ENCODE measurements at places on chromosomes 16 and 17.

DNA sequence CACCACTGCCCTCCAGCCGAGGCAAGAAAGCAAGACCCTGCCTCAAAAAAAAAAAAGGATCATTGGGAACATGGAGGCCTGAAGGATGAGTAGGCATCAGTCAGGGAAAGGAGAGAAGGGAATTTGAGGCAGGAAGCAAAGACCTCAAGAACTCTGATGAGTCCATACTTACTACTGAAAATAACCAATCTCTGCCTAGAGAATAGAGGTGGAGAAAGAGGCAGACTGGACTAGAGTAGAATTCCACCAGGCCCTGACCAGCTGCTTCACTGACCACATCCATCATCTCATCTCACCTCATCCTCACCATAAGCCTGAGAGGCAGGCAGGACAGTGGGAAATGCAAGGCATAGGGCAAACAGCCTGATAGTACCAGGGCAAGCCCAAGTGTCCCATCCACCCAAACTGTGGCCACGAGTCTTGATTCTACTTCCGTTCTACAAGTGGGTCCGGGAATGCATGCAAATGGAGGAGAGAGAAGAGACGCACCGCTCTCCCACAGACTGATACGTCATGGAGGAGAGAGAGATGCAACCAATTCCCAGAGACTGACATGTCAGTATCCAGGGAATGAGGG is 17.1 kb downstream of the ANKRD11 start:
- no peak overlapping the region for H3K4me3 ChIP-seq
- H3K4me1 ChIP-seq: peaks cover 79% of the 10 kb centered on the region
- H3K27ac ChIP-seq: peak overlapping the region; percentile 63
- no peaks in the 10 kb centered on the region for H3K27me3 ChIP-seq

DNA sequence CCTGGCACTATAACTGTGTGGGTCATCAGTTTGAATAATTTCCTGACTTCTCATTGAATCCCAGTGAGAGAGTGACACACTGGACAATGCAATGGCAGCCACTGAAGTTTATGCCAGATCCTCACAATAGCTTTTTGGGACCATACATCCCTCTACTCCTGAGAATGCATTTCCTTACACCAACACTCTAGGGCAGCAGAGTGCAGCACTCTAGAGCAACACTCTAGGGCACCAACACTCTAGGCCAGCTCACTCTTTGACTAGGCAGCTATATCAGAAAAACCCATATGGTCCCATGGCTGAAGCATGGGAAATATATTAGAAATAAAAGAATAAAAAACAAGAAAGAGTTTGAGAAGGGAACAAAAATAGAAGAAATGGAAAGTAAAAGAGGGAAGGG is 309.2 kb downstream of the MAP2K6 start:
- no peak overlapping the region for H3K4me3 ChIP-seq
- no peak overlapping the region for H3K27ac ChIP-seq
- H3K4me1 ChIP-seq: no peaks in the 10 kb centered on the region
- no peak for DNase-seq
- H3K36me3 ChIP-seq: no peaks in the 10 kb centered on the region

- H3K27ac ChIP-seq: no peak overlapping the region
- peaks cover 48% of the 10 kb centered on the region for H3K36me3 ChIP-seq
- H3K4me3 ChIP-seq: no peak overlapping the region
Measured at GRCh38 chr16:74477226-74477625, 55.9 kb upstream of the CLEC18B start.

DNA sequence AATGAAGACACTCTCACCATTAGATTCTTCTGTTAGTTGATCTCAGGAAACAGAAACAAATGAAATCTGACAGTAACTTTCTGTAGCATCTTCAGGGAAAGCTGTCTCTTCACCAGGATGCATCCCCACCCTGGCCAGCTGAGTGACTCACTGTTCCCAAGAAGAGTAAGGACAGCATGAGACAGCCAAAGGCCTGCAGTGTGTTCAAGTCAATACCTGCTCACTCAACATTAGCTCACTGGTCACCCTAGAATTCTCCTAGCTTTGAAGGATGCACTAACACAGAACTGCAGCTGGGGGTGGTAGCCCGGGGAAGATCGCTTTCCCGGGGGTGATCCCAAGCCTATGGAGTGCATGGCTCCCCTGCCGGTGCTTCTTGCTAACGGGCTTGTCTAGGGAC is 28.2 kb upstream of the CLEC18B start:
- DNase-seq: no peak
- peaks cover 28% of the 10 kb centered on the region for H3K36me3 ChIP-seq
- no peak overlapping the region for H3K4me3 ChIP-seq
- H3K4me1 ChIP-seq: peaks cover 3% of the 10 kb centered on the region
- H3K27ac ChIP-seq: no peak overlapping the region
- no peaks in the 10 kb centered on the region for H3K27me3 ChIP-seq

- no peaks in the 10 kb centered on the region for H3K27me3 ChIP-seq
- H3K27ac ChIP-seq: peak overlapping the region; percentile 74
- peaks cover 62% of the 10 kb centered on the region for H3K36me3 ChIP-seq
Measured at GRCh38 chr17:48413613-48414405, 16.2 kb downstream of the SKAP1 start.

DNA sequence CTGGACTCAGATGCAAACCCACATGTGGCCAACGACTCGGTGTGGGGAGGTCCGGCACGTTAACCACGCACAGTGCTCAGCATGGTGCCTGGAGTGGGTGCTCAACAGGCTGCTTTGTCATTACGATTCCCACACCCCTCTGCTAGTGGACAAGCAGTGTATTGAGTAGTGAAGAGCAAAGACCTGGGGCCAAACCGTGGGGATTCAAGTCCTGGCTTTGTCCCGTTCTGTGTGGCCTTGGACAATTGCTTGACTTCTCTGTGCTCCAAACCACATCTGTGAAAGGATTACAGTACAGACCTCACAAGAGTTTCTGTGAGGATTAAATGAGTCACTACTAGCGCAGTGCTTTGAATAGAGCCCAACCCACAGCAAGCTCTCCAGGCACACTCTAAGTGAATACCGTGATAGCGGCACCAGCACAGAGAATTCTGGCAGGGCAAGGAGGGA is 33.8 kb downstream of the TRPV2 start:
- H3K36me3 ChIP-seq: peaks cover 30% of the 10 kb centered on the region
- peaks cover 25% of the 10 kb centered on the region for H3K4me1 ChIP-seq
- no peak for DNase-seq

- no peak overlapping the region for H3K27ac ChIP-seq
- H3K27me3 ChIP-seq: peaks cover 11% of the 10 kb centered on the region
- H3K4me1 ChIP-seq: no peaks in the 10 kb centered on the region
- H3K36me3 ChIP-seq: no peaks in the 10 kb centered on the region
Measured at GRCh38 chr17:30308406-30308805, 16.7 kb upstream of the BLMH start.

DNA sequence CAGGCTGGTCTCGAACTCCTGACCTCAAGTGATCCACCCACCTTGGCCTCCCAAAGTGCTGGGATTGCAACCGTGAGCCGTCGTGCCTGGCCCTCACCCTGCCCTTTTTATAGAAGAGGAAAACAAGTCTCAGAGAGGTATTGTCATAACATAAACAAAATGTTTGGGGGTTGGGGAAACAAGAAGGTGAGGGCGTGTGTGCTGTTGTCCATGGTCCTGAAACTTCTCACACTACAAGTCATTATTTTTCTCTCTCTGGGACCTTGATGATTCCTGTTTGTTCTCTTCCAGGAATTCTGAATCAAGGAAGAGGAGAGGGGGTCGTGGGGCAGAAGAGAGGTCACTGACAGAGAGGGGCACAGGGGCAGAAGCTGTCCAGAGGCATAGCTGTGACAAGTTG is 160.2 kb upstream of the LHX1 start:
- DNase-seq: no peak
- H3K27ac ChIP-seq: no peak overlapping the region
- H3K36me3 ChIP-seq: no peaks in the 10 kb centered on the region
- H3K4me1 ChIP-seq: no peaks in the 10 kb centered on the region

DNA sequence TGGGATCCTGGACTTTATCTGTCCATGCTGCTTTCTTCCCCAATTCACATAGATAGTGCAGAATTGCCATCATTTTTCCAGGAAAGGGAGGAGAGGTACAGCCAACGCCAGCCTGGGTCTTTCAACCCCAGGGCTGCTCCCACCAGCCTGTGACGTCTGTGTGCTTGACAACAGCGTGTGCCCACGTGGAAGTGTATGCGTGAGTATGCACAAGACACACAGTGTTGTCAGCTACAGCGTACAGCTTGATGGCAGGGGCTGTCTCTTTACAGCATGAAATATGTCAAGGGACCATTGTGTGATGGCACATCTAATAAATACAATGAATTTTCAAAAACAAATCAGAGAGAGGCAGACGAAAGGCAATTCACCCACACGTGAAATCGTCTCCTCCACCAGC is 62.3 kb downstream of the GSG1L start:
- H3K36me3 ChIP-seq: peaks cover under 1% of the 10 kb centered on the region
- H3K4me3 ChIP-seq: no peak overlapping the region
- H3K4me1 ChIP-seq: peaks cover under 1% of the 10 kb centered on the region
- DNase-seq: no peak

- H3K27ac ChIP-seq: no peak overlapping the region
- H3K36me3 ChIP-seq: peaks cover 10% of the 10 kb centered on the region
- no peaks in the 10 kb centered on the region for H3K27me3 ChIP-seq
- no peak for DNase-seq
- peaks cover 29% of the 10 kb centered on the region for H3K4me1 ChIP-seq
- no peak overlapping the region for H3K4me3 ChIP-seq
Measured at GRCh38 chr16:67114793-67115192, 5.1 kb downstream of the PHAF1 start.

GRCh38 chr16:87695534-87695933 is 70.3 kb downstream of the KLHDC4 start:
- peaks cover 6% of the 10 kb centered on the region for H3K36me3 ChIP-seq
- no peak for DNase-seq
- no peak overlapping the region for H3K4me3 ChIP-seq
- no peaks in the 10 kb centered on the region for H3K27me3 ChIP-seq
- peaks cover 21% of the 10 kb centered on the region for H3K4me1 ChIP-seq

- peaks cover 32% of the 10 kb centered on the region for H3K36me3 ChIP-seq
- no peak overlapping the region for H3K4me3 ChIP-seq
- H3K27me3 ChIP-seq: no peaks in the 10 kb centered on the region
- H3K4me1 ChIP-seq: peaks cover 54% of the 10 kb centered on the region
- no peak for DNase-seq
Measured at GRCh38 chr16:27455700-27456099, 53.7 kb downstream of the IL21R start.

- H3K4me1 ChIP-seq: no peaks in the 10 kb centered on the region
- no peak overlapping the region for H3K27ac ChIP-seq
- no peaks in the 10 kb centered on the region for H3K36me3 ChIP-seq
- DNase-seq: no peak
Measured at GRCh38 chr16:19833176-19833575, 51.5 kb downstream of the GPRC5B start.

- no peak overlapping the region for H3K4me3 ChIP-seq
- H3K27ac ChIP-seq: peak overlapping the region; percentile 79
- peaks cover 14% of the 10 kb centered on the region for H3K36me3 ChIP-seq
- H3K27me3 ChIP-seq: no peaks in the 10 kb centered on the region
- no peak for DNase-seq
Measured at GRCh38 chr17:35875072-35875799, 4.9 kb downstream of the CCL5 start.

- peaks cover 10% of the 10 kb centered on the region for H3K36me3 ChIP-seq
- H3K4me3 ChIP-seq: no peak overlapping the region
- DNase-seq: no peak
- no peaks in the 10 kb centered on the region for H3K27me3 ChIP-seq
Measured at GRCh38 chr16:21166561-21166961, 8.1 kb downstream of the LDAF1 start.

DNA sequence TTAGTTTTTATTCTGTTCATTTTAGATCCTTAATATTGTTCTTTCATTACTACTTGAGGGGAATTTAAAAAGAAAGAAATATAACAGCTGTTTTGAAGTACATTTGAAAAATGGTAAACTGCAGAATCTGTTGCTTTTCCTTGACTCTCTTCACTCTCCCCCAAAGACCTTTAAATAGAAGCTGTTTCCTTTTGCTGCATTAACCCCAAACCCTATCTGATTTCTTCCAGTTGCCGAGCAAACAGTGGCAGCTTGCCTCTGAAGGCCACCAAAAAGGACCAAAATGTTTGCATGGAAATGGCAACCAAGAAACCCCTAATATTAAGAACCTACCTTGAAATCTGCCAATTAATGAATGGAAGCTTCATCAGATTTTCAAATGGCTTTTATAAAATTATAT is 37.1 kb downstream of the PRKCA start:
- H3K27me3 ChIP-seq: no peaks in the 10 kb centered on the region
- H3K4me3 ChIP-seq: peak overlapping the region; percentile 57
- DNase-seq: no peak
- H3K4me1 ChIP-seq: peaks cover 64% of the 10 kb centered on the region
- peak overlapping the region; percentile 71 for H3K27ac ChIP-seq
- peaks cover 55% of the 10 kb centered on the region for H3K36me3 ChIP-seq
